Dermis blood vessel endothelial cell (primary cell): ENCODE measurements at places on chromosomes 7 and 10. TPM values are rescaled to one million over a fixed set of nuclear protein-coding genes. Genes with fewer than 3 reads are reported as not detected.

Gene CCDC126
- total RNA-seq: 17.3 and 28.2 TPM in 2 replicates

Gene BMPER
- 0.70 and 1.0 TPM in 2 replicates for total RNA-seq

Gene GPRIN2
- 0.09 and 0.17 TPM in 2 replicates for total RNA-seq

Gene SYNPO2L
- total RNA-seq: under 0.01 TPM in 1 of 2 replicates, not detected in the other

Gene ZNF736
- total RNA-seq: 8.7 and 11.2 TPM in 2 replicates

Gene BLNK
- not detected in 2 replicates for total RNA-seq

Gene C10orf105
- under 0.01 and 0.05 TPM in 2 replicates for total RNA-seq

Gene TLX1
- total RNA-seq: not detected in 2 replicates

Gene KCNH2
- under 0.01 TPM in 1 of 2 replicates, not detected in the other for total RNA-seq

Gene OGDHL
- total RNA-seq: 0.33 and 0.85 TPM in 2 replicates

Gene SCRN1
- total RNA-seq: 94.6 and 95.5 TPM in 2 replicates

Gene PHKG1
- total RNA-seq: 0.34 and 0.60 TPM in 2 replicates

Gene RSPH10B
- total RNA-seq: 1.0 and 1.3 TPM in 2 replicates

Gene TRIL
- 24.7 and 27.5 TPM in 2 replicates for total RNA-seq

Gene RNLS
- 0.51 and 2.7 TPM in 2 replicates for total RNA-seq

Gene AMPH
- not detected in 2 replicates for total RNA-seq

Gene ANKRD1
- 441 and 829 TPM in 2 replicates for total RNA-seq
